ENCODE measurements at places on chromosomes 4 and X.

DNA sequence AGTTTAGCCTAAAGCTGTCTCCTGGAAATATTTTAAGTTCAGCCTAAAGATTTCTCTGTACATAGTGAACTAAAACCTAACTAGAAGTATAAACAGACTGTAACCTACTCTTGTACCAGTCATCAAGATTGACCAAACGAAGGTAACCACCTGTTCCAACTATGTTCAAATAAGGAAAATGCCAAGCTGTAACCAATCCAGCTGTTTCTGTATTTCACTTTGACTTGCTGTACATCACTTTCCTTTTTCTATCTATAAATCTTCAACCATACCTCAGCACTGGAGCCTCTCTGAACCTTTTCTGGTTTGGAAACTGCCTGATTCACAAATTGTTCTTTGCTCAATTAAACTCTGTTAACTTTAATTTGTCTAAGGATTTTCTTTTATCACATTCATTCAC, 3.1 kb upstream of the CYSLTR1 start:
- no peak for DNase-seq

- no peak for DNase-seq
Observed at GRCh38 chr4:134544303-134544770, 342.7 kb upstream of the PABPC4L start.

GRCh38 chr4:186839122-186840037, 115.7 kb upstream of the FAT1 start:
- no peak for DNase-seq

DNA sequence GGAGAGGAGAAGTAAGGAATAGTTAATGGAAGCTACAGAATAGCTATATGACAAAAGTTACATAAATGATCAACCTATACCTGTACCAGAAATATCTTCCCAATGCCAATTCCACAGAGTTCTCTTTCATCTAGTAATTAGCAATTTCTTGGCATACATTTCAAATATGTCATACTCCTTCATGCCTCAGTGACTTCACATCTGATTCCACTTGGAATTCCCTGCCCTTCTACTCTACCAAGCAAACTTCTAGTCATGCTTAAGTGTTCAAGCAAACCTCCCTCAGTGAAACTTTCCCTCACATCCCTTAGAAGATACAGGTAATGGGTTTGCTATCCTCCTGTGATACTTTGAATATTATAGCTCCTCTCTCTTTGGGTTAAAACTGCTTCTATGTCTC, 127.1 kb downstream of the KLHL13 start:
- DNase-seq, result no peak
